Fibroblast of lung (primary cell): ENCODE measurements at places on chromosomes 4 and X.
A peak's percentile ranks its signal among the peaks of the same experiment; 100 is the strongest.

GRCh38 chr4:39494354-39494753 lies 32.9 kb downstream of the UGDH start:
- no peak for DNase-seq

DNA sequence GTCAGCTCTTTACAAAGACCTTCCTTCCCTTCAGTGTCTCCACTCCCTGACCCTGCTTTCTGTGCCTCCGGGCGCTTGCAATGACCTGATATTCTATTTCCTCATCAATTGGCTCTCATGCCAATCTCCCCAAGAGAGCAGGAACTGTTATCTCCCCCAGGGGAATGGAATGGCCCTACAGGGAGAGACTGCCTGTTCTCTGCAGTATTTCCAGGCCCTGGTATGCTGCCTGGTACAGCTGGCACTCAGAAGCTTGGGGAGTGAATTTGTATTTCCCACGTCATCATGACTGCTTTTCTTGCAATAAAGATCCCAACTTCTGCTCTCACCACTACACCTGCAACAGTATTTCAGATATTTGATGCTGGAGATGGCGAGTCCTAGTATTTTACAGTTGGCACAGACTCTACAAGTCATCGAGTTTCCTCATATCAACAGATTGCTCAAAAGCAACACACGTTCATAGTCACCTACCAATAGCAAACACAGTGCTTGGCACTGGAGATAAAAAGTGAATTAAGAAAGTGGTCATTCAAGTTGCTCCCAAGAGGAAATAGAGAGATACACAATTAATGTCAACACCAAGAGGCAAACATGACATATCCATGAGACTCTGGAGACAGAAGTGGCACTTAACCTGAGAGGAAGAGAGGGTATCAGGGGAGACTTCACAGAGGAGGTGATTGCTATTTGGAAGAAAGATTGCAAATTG lies 90.5 kb upstream of the EGFL6 start:
- DNase-seq: no peak

DNA sequence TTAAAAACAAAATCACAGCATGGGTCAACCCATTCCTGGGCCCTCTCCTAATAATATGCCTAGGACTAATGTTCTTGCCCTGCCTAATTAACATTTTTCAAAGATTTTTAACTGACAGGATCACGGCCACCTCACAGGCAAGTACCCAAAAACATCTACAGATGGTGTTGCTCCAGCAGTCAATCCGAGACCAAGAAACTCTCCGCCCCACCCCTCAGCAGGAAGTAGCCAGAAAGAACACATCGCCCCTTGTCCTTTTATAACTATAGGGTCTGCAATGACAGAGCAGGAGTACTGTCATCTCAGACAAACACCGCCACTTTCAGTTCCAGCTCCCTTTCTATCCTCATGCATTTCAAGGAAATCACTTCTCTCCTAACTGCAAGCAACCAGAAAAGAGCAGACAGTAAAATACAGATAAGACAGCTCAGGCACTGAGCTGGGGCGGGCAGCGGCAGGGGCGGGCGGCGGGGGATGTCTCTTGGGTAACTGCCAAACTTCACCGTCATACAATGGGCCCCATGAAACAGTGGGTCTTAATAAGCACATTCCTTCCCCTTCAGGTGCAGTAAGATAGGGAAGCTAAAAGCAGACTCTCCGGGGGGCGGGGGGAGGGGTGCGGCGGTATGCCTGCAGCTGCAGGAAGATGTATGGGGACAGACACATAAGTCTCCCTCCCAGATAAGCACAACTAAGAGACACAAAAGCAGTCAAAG lies 67.4 kb downstream of the ZNF182 start:
- DNase-seq: peak; percentile 0

DNA sequence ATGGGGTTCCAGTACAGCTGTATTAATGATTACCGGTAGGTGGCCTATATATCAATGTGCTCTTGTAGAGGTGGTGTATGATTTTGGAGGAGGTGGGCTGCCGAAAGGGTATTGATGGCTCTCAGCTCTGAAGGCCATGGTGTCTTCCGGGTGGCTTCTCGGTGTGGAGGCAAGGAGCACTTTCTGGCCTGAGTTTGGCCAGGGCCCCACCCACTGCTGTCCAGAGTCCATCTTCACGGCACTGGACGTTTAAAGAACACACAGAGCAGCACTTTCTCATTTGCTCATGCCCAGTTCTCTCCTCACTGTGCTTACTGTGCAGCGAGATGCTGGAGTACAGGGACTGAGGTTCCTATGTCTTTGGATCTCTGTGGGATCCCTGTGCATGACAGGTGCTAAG lies 16.1 kb downstream of the BST1 start:
- no peak for DNase-seq

- DNase-seq: peak; percentile 88
Observed at GRCh38 chr4:163866728-163867315, 372.3 kb downstream of the TMA16 start.

- DNase-seq: no peak
Observed at GRCh38 chr4:70902577-70903290, 565 bp downstream of the MOB1B start.

DNA sequence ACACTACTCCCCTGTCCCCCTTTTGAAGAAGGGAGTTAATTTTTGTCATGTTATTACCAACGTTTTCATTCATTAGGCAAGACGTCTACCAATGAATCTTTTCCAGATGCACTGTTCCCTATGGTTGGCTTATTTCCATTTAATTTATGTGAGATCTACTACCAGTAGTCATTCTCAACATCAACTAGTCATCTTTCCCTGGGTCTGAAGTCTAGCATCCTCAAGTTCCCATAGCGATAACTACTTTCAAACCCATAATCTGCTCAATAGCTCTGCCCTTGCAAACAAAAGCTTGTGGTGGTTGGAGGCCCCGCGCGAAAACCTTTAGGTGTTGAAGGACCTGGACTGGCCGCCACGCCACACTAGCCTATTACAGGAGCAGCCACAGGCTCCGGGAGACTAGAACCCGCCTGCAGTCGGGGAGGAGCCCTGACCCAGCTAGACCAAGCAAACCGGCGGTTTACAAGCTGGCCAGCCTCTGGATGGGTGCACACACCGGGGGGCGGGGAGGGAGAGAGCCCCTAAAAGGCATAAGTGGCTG lies 746 bp downstream of the PPAT start:
- DNase-seq: peak; percentile 54

DNA sequence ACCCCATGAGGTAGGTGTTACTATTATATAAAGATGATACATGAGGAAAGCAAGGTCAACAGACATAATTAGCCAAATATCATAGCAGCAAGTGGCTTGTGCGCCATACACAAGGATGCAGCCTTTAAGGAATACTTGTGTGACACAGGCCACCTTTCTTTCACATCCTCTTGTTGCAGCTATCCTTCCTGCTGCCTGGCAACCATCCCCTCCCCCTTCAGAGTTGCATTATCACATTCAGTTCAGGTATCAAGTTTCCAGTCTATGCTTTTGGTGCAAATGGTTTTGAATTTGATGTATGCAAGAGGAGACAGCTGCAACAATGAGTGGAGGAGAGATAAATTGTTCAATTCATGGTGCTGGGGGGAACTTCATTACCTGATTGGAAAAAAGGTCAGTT lies 6.4 kb downstream of the ZCCHC18 start:
- no peak for DNase-seq

DNA sequence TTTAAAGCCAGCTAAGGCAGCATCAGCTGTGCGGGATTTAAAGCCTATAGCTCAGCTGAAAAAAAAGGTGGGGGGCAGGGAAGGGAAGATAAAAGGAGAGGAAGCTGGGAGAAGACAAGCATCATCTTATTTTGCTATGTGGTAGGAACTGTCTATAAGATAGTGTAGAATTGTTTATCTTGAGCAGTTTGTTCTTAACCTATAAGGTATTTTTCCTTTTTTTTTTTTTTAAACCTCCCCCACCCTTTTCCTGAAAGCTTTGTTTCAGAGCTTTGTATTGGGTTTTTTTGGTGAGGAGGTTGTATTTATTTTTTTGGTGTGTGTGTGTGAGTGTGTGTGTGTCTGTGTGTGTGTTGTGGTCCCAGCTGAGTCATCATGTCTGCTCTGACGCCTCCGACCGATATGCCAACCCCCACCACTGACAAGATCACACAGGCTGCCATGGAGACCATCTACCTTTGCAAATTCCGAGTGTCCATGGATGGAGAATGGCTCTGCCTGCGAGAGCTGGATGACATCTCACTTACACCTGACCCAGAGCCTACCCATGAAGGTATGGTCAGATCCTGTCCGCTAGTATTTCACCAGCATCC lies 531 bp downstream of the RUFY3 start:
- DNase-seq: peak; percentile 89

GRCh38 chrX:23699636-23700194 lies 32.4 kb downstream of the PRDX4 start:
- DNase-seq: peak; percentile 22

DNA sequence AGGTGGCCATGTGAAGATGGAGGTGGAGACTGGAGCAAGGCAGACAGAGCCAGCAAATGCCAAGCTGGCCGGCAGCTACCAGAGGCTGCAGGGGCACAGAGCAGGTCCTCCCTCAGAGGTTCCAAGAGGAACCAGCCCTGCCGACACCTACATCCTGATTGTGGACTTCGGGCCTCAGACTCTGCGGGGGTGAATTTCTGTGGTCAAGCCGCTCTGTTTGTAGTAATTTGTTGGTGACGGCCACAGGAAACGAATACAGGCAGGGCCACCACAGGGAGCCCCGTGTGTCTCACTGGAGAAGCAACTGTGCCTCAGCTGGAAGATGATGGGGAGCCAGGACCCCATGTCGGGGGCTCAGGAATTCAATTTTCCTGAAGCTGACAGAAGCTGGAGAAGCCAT lies 28.3 kb downstream of the ZFYVE28 start:
- no peak for DNase-seq

- DNase-seq: no peak
Observed at GRCh38 chrX:130014356-130014755, 31.9 kb downstream of the BCORL1 start.

DNA sequence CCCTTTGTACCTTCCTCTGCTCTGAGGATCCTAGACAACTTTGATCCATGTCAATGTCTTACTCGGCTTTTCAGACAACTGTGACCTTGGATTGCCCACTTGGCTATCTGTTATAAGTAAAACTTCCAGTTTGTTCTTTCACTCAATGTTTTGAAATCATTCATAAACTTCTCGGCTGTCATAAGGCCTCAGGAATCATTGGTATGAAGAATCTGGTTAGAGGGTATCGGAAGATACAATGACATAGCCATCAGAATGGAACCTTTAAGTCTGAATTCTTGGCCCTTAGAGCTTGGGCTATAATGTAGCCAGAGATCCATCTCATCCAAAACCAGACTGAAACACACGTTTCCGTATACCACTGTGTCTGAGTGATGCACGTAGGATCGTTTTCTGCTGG lies 59.0 kb upstream of the WDR1 start:
- no peak for DNase-seq

GRCh38 chrX:135295944-135296305 lies 13.4 kb upstream of the ETDC start:
- no peak for DNase-seq

- DNase-seq: no peak
Observed at GRCh38 chrX:40403757-40404156, 177.0 kb upstream of the ATP6AP2 start.

DNA sequence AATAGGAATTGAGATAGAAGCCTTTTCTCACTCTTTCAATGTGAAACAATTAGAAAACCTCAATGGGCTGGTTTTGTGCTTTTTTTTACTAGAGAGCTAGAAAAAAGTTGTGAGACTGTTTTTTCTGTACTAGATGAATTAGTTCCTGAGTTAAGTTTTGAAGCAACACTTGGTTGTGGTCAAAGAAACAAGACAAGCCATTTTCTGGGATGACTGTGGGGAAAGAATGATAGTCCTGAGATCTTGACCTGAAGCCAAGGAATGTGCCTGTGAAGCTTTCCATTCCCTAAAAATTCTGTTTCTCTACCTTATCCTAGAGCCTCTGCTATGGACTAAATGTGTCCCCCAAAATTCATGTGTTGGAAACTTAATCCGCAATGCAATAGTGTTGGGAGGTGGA lies 157.8 kb upstream of the TLL1 start:
- peak; percentile 60 for DNase-seq

DNA sequence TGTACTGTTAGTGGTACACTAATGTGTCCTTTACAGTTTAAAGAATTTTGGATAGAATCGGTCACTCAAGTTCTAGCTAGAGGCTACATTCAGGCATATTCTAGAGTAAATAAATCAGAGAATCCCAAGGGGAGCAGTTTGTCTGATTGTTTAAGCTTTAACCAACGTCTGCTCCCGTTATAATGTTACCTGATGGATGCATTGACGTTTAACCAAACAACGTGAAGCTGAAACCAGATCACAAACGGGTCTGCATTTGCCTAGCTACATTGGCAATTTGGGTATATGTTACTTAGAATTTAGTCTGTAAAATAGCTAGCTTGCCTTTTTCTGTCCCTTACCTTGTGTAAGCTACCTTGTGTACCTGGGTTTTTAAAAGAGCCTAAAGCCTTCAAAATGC lies 1.6 kb downstream of the PI4K2B start:
- no peak for DNase-seq

GRCh38 chr4:38086151-38086848 lies 126.1 kb downstream of the PTTG2 start:
- DNase-seq: no peak

- DNase-seq: no peak
Observed at GRCh38 chr4:10081218-10081606, 35.4 kb downstream of the WDR1 start.

DNA sequence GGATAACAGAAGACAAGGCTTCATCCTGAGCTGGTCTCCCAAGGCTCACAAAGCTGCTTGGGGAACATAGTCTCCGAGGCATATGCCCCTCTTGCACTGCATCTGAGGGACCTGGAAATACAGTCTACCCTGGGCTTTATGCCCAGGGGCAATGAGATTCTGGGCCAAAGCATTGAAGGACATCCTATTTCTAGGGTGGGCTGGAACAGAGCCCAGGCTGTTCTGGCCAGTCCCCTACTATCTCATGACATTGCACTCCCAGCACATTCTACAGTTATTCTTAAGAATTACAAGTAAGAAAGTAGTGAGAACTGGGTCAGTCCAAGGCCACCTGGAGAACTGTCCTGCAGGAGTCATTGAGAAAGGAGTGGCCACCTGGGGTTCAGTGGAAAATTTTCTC lies 107.6 kb downstream of the USP46 start:
- no peak for DNase-seq

- no peak for DNase-seq
Observed at GRCh38 chr4:100548200-100548560, 30.4 kb upstream of the EMCN start.

GRCh38 chrX:45822124-45822523 lies 621.4 kb upstream of the DIPK2B start:
- peak; percentile 35 for DNase-seq

DNA sequence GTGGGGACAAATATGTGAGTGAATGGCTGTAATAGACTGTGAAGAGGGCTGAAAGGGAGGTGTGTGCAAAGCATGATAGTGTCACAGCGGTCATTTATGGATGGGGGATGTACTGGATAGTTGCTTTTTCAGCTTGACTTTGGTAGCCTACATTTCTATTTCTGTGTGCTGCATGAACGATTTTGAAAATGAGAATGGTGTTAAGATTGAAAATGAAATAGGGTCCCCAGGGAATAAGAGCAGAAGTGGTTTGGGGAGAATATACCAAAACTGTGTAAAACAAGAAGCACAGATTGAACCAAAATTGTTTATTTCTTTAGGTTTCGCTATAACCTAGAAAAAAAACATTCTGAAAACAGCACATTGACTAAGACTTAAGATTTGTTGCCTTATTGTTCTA lies 58.8 kb upstream of the CLNK start:
- no peak for DNase-seq
